Activated CD4-positive, CD25-positive, alpha-beta regulatory T cell treated with anti-CD3 and anti-CD28 coated beads, Interleukin-2, amount 50 U/mL, for 24 hours (primary cell): ENCODE measurements at places on chromosomes 7 and 10.

DNA sequence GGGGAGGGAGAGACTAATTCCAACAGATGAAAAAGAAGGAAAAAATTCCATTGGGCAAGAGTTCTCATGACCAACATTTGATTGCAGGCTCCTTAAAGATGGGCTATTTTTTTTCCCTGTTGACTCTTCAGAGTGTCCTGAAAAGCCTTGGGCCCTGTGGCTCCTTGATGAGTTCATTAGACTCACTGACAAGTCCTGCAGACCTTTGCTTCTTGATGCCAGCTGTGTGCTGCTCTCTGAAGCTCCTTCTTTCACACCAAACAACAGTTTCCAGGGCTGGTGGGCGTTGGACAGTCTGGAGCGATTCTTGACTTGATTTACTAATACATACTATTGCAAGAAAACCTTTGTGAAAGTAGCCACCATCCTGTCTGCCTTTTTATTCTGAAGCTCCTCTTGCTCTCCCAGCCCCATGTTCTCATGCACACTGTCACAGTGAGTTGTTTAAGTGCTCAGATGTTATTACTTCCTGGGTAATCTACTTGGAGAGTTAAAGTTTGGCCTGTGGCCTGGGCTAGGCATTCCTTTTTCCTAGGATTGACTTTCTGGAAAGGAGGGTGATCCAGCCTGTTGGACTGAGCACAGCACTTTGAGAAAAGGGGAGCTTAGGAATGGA is 250.3 kb downstream of the PTEN start:
- no peak for ATAC-seq

DNA sequence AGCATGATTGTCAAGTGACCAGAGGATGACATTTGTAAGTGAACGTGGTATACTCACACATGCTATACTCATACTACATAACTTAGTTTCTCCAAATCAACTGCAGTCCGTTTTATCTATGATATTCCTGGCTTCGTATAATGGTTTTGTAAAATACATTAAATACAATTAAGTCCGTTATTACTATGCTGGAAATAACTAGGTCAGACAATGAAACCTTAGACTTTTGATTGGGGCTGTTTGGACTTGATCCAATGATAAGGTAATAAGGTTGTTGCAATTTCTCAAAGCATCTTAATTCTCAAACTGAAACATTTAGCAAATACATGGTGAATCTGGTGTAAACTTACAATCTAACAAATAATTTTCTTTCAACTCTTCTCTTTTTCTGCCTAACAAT is 117.0 kb downstream of the TWIST1 start:
- ATAC-seq, result no peak

GRCh38 chr7:131000389-131000788 is 266.4 kb upstream of the KLF14 start:
- no peak for ATAC-seq

DNA sequence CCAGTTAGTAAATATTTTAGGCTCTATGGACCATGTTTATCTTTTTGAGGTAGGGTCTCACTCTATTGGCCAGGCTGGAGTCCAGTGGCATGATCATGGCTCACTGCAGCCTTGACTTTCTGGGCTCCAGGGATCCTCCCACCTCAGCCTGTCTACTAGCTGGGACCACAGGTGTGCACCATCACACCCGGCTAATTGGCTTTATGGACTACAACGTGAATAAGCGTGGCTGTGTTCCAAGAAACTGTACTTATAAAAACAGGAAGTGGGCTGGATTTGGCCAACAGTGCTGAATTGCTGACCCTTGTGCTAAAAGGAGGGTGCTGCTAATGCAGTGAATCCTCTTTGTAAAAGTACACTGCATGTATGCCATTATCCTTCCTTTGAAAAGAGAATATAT is 111.7 kb upstream of the CDK13 start:
- no peak for ATAC-seq

GRCh38 chr10:47166405-47166777 is 133.6 kb upstream of the GDF10 start:
- no peak for ATAC-seq

GRCh38 chr10:86353506-86354485 is 12.8 kb downstream of the GRID1 start:
- ATAC-seq, result no peak

GRCh38 chr7:49088017-49088416 is 163.7 kb downstream of the CDC14C start:
- ATAC-seq, result no peak
